ENCODE measurements at places on chromosomes 5 and 9.

- no peak for DNase-seq
Measured at GRCh38 chr5:87015901-87016300, 251.8 kb upstream of the RASA1 start.

- DNase-seq = no peak
Measured at GRCh38 chr5:38291355-38291754, 33.0 kb downstream of the EGFLAM start.

- no peak for DNase-seq
Measured at GRCh38 chr9:16358751-16359150, 511.7 kb downstream of the BNC2 start.

GRCh38 chr9:132646726-132647125, 23.1 kb downstream of the DDX31 start:
- no peak for DNase-seq

- no peak for DNase-seq
Measured at GRCh38 chr5:91361790-91362189, 21.3 kb downstream of the ARRDC3 start.

GRCh38 chr5:14664270-14665100, at the start of gene OTULIN:
TSS of gene OTULIN (plus strand) at chr5:14664718. CDS start at chr5:14664826, 108 bp downstream.
- DNase-seq = peak; percentile 89

DNA sequence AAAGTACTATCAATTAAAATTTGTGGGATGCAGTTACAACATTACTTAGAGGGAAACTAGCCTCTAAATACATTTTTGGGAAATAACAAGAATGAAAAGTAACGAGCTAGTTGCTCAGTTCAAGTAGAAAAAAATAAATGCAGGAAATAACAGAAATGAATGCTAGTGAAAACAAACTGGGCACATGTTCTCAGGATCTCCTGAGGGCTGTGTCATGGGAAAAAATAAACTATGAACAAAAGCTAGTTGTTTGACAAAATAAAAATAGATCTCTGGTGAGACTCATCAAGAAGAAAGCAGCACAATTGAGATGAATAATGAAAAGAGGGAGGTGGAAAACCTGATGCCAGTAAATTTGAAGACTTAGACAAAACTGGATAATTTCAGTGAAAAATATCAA, 16.3 kb downstream of the IDNK start:
- DNase-seq = no peak

GRCh38 chr5:22649074-22649473, 204.1 kb downstream of the CDH12 start:
- no peak for DNase-seq
